Thyroid gland (tissue), 4 donors: ENCODE measurements at places on chromosomes 7 and 10.

- no peak overlapping the region for H3K4me3 ChIP-seq
- H3K36me3 ChIP-seq, result no peaks in the 10 kb centered on the region
- no peaks in the 10 kb centered on the region for H3K4me1 ChIP-seq
These were observed 319.0 kb downstream of the DGKB start for GRCh38 chr7:14583518-14583917.

GRCh38 chr10:59954296-59954695 is 47.9 kb upstream of the CCDC6 start:
- no peak overlapping the region for H3K4me3 ChIP-seq
- H3K4me1 ChIP-seq, result no peaks in the 10 kb centered on the region
- no peaks in the 10 kb centered on the region for H3K36me3 ChIP-seq
- DNase-seq, result no peak
- no peak overlapping the region for H3K27ac ChIP-seq

- H3K36me3 ChIP-seq, result no peaks in the 10 kb centered on the region
- DNase-seq, result no peak
- no peak overlapping the region for H3K27ac ChIP-seq
- H3K4me1 ChIP-seq, result peaks cover 7% of the 10 kb centered on the region
These were observed 42.6 kb upstream of the GSAP start for GRCh38 chr7:77458786-77459185.

DNA sequence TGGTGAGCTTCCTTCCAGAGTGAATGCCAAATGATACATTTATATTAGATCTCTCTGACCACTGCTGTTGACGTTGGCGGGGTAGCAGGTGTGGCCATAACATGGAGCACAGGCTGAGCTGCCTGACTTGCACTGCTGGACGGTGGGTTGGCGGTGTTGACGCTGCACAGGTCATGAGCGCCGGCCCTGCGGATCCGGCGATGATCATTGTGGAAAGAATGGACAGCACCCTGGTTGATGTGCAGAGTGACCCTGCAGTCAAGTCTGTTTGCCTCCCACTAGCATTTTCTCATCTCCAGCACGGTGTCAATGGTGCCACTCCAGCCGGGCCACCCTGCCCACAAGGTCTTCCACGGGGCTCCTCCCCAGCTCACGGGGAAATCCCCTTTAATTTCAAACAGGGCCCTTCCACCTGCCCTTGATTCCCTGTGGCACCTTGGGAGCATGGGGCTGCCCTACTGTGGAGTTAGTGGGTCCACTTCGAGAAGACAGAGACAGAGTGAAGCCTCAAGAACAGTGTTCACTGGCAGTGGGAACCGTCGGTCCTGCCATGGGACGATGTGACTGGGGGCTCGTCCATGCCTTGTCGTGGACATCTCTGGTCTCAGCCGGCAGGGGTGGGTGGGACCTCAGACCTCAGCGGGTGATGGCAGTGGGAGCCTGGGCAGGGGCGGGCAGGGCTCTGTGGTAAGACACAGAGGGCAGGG is 613.5 kb downstream of the PTPRN2 start:
- DNase-seq, result no peak
- no peaks in the 10 kb centered on the region for H3K36me3 ChIP-seq
- H3K4me1 ChIP-seq, result no peaks in the 10 kb centered on the region
- H3K27me3 ChIP-seq, result no peaks in the 10 kb centered on the region
- H3K27ac ChIP-seq, result no peak overlapping the region
- H3K4me3 ChIP-seq, result no peak overlapping the region

GRCh38 chr7:47758546-47758945 is 176.6 kb upstream of the TNS3 start:
- H3K27ac ChIP-seq, result no peak overlapping the region
- no peak overlapping the region for H3K4me3 ChIP-seq
- no peak for DNase-seq
- no peaks in the 10 kb centered on the region for H3K36me3 ChIP-seq

- H3K36me3 ChIP-seq, result no peaks in the 10 kb centered on the region
These were observed 82.0 kb downstream of the KIF20B start for GRCh38 chr10:89783406-89783805.

DNA sequence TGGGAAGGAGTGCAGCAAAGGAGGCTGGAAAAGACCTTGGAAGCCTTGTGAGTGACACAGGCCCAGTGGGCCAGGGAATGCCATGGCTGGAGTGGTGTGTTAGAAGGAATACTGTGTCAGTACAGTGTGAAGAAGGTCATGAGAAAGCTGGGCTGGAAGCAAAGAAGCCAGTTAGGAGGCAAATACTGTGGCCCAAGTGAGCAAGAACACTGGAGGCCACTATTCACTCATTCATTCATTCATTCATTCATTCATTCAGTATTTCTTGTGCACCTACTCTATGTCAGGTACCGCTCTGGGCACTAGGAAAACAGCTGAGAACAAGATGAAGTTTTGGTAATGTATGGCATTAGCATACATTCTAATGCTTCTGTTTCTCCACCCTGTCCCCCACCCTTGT is 9.6 kb downstream of the CRTAC1 start:
- H3K36me3 ChIP-seq, result no peaks in the 10 kb centered on the region
- H3K4me3 ChIP-seq, result no peak overlapping the region
- DNase-seq, result no peak
- no peaks in the 10 kb centered on the region for H3K4me1 ChIP-seq

DNA sequence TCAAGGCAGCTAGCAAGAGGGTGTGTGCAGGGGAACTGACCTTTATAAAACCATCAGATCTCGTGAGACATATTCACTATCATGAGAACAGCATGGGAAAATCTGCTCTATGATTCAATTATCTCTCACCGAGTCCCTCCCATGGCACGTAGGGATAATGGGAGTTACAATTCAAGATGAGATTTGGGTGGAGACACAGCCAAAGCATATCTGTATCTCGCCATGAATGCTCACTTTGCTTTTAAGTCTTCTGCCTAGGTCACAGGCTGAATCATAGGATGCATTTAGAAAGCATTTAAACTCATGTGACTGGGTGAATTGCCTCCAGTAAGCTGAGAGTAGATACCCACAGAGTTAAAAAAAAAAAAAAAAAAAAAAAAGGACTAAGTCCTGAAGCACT is 220.0 kb downstream of the AGMO start:
- no peaks in the 10 kb centered on the region for H3K36me3 ChIP-seq
- no peak overlapping the region for H3K27ac ChIP-seq
- H3K27me3 ChIP-seq, result no peaks in the 10 kb centered on the region

GRCh38 chr10:44386546-44387052 is 1.7 kb upstream of the CXCL12 start:
- H3K4me3 ChIP-seq, result no peak overlapping the region
- DNase-seq, result peak; percentile 71
- no peaks in the 10 kb centered on the region for H3K36me3 ChIP-seq

DNA sequence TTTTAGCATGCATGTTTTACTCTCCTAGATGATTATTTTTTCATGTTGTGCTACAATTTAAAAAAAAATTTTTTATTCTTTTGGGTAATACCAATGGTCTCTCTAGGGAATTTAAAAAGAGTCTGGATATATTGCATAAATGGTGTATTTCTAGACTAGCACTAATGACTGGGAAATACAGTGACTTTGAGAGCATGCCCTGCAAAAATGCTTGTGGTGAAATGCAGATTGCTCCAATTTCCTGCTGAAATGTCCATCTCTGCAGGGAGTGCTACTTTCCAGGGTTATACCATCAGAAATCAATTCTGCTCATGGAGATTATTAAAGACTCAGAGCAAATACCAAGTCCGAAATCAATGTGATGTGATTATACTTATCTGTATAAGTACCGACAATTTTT is 186.1 kb downstream of the PRKG1 start:
- no peaks in the 10 kb centered on the region for H3K27me3 ChIP-seq
- H3K4me3 ChIP-seq, result no peak overlapping the region
- H3K36me3 ChIP-seq, result no peaks in the 10 kb centered on the region
- DNase-seq, result no peak
- peaks cover 11% of the 10 kb centered on the region for H3K4me1 ChIP-seq
